Brain (organoid and tissue), 16 donors: ENCODE measurements at places on chromosomes 5 and 9.

DNA sequence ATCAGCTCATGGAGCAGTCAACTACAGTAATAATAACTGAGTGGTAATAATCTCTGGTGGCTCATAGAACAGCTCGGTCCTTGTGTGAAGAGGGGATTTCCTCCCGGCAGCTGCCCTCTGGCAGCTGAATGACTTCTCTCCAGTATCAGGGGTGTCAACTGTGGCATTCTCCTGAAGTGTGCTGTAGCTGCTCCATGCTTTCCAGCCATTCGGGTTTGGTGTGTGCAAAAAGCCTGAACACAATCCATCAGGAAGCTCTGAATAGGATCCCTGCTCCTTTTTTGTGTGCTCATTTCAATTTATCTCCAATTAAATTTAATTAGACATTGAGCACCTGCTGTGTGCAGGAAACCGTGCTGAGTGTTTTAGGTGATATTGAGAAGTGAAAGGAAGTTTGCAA, 59.8 kb upstream of the BARX1 start:
- DNase-seq, result peak; percentile 19

DNA sequence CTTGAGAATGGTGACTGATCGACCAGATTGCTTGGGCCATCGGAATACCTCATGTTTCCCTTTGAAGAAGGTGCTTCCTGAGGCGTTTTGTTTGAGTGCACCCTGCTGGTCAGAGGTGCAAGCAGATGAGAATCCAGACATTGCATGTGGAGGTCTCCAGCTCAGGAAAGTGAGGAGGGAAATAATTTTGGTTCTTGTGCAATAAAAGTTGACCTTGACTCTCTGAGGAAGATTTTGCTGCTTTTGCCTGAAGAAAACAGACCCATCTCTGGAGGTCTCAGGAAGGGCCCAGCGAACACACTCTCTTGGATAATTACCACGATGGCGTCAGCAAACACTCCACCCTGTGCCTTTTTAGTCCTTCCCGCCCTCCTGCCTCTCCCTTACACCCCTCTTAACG, 69.7 kb downstream of the GRAMD2B start:
- DNase-seq, result no peak

GRCh38 chr5:147113967-147114366, 120.9 kb upstream of the STK32A start:
- DNase-seq, result no peak

DNA sequence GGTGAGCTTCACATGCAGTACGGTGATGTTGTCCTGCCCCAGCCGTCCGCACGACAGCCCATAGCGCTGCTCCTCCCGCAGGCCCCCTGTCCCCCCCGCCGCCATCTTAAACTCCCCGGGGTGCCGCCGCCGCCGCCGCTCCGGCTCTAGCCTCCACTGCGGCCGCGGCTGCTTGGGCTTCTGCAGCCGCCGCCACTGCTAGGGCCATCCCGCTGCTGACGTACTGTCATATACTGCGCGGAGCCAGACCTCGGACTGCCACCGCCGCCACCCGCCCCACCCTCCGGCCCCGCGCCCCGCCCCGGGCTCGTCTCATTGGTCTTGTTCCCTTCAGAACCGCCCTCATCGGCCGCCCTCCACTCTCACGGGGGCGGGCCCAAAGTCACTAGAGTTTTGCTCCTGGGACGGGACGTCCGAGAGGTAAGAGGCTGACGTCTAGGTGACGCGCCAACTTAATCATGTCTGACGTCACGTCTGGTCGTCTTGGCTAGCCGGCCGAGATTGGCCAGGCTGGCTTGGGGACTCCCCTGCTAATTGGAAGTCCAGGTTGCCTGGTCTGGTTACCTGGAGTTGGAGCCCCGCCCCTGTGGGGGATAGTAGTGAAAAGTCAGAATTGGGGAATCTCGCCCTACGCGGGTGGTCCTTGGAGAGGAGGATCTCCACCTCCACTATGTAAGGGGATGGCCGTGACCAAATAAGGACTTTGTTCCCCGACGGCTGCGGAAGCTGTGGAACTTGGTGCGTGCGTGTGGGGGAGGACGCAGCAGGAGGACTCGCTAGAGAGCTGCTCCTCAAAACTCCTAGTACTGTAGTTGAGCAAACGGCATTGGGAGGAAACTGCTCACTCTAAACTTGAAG, at the start of gene ELL2:
TSS of gene ELL2 (minus strand) at position 235 of the 858 bp plus-strand sequence. CDS start at position 105, 130 bp downstream.
- peak; percentile 87 for DNase-seq

DNA sequence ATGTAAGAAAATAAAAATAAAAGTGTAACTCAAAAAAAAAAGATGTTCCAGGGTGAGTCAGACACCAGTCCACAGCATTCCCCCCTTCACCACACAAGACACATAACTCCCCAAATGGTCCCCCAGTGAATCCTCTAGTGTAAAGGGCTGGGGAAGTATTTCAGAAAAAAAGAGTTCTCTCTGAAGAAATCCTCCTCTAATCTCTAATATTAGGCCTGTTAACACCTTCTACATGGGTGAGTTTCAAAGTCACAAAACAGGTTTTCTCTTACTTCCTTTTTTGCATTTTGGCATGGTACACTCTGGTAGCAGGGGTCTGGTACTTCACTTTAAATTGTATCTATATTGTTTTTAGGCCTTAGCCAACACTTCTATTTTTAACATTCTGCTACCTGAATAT, 28.2 kb downstream of the RNF145 start:
- DNase-seq, result no peak

DNA sequence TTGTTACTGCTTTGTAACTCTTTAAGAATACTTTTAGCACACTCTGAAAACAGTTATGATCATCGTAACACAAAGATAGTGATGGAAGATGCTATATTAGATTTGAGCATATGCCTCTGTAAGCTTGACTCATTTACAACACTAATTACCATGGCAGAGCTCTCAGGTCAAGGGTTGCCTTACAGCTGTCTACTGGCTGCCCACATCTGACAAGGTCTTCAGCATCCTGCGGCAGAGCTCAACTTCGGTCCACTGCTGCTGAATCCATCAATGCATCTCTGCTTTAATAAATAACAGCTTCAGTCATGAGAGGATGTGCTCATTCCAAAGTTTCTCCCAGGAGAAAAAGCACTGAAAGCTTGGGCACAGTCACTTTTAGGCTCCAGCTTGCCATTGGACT, 449.4 kb downstream of the RASEF start:
- no peak for DNase-seq

GRCh38 chr5:159324102-159324755, 6.1 kb downstream of the IL12B start:
- no peak for DNase-seq

- DNase-seq, result no peak
Measured at GRCh38 chr9:89939626-89940292, 334.9 kb downstream of the GADD45G start.

DNA sequence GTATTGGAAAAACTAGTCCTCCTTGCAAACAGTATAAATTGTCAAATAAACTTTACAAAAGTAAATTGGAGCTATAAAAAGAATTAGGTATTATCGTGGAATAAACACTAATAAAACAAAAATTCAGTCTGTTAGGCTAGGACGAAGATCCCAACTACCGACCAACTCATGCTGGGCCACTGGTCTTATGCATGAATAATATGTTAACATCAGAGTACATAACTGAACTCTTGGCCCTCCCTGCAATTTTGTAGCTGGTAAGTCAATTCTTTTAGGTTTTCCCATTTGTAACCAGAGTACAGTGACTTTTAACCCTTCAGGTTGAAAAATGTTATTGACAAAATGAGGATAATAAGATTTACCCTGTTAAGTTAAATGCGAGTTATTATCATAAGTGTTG, 428.7 kb downstream of the BNC2 start:
- no peak for DNase-seq

DNA sequence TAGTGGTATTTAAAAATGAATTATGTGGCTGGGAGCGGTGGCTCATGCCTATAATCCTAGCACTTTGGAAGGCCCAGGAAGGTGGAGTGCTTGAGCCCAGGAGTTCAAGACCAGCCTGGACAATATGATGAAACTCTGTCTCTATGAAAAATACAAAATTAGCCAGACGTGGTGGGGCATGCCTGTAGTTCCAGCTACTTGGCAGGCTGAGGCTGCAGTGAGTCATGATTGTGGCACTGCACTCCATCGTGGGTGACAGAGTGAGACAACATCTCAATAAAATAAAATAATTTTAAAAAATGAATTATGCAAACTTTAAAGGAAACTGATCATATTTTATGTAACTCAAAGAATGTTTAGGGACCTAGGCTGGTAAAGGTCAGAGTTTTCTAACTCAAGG, 310.8 kb upstream of the DMRT1 start:
- DNase-seq, result no peak

DNA sequence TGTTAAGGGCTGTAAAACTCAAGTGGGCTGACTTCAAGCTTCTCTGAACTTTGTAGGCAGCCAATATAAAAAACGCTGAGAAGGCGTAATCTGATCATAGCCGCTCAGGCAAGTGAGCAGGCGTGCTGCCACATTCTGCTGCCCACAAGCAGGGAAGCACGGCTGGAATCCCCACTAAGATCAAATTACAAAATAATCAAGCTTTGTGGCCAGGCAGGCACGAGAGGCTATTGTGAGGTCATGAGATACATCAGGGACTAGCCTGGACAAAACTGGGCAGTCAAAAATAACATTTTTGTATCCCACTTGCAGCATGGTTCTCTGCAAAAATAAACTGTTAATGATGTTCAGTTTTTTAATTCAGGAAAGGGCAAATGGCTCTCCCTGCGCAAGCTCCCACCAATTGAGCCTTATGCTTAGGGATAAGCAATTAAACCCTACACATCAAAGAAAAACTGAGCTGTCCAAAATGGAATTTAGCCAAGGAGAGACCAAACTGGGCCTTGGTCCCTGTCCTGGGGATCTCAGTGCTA, 64.0 kb downstream of the POU5F2 start:
- DNase-seq, result peak; percentile 56

DNA sequence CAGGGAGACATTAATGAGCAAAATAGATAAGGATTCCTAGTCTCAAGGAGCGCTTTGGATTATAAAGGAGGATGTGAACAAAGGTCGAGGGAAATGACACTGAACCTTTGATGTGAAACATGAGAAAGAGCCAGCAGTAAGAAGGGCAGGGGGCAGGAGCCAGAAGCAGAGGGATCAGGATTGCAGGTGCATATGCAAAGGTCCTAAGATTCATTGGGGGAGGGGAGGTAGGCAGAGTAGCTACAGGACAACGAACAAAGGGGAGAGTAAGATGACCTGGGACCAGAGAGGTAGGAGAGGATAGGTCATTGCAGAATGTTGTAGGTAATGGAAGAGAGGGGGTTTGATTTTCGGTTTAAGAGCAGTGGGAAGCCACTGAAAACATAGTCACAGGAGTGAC, 129.2 kb upstream of the TRPM3 start:
- no peak for DNase-seq

DNA sequence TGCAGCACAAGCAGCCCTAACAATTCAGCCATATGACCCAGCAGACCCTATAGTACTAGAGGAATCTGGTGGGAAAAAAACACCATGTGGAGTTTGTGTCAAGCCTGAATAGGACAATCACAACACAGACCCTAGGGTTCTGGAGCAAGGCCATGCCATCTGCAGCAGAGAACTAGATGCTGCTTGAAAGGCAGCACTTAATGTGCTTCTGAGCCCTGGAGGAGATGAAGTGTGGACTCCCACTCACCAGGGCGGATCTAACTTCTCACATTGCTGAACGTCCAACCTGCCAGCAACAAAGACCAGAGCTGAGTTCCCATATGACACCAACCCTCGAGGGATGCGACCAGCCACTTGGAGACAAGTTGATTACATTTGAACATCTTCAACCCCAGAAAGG, 43.2 kb downstream of the GABBR2 start:
- DNase-seq, result peak; percentile 25

DNA sequence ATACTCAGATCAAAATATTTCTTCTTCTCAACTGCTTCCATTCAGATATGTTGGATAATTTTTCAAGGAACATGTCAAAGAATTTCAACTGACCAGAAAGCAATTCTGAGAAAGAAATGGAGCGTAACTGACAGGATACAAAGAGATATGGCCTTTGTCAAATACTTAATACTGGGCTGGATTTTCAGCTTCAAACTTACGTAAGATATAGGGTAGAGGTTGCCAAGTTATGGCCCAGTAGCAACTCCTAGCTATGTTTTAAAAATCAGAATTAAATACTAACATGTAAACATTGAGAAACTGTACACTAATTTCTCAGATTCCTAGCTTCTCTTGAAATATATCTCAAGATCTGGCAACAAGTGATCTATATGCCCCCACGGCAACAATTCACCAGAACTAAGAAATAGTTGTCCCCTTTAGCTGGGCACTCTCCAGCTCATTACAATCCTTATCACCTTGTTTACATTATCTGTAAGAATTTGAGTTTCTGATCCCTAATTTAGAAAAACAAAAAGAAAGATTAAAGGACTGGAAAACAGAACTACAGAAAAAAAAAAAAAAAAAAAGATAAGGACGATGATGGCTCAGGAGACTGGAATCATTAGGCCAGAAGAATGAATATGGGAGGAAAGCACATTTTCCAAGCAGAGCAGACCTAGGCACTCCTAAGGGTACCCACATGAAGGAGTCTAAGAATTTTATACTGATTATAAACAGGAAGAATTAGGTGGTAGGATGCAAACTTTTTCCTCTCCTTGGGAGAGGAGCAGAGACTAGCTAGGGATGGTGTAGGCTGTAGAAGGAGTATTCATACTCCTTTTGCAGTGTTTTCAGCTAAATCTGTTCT, 23.0 kb downstream of the INIP start:
- DNase-seq, result no peak

- no peak for DNase-seq
Measured at GRCh38 chr9:101229606-101230005, 155.2 kb downstream of the BAAT start.

GRCh38 chr9:124414612-124415011, 630 bp downstream of the PSMB7 start:
- no peak for DNase-seq

GRCh38 chr5:123278284-123278683, 144.9 kb downstream of the CEP120 start:
- no peak for DNase-seq

DNA sequence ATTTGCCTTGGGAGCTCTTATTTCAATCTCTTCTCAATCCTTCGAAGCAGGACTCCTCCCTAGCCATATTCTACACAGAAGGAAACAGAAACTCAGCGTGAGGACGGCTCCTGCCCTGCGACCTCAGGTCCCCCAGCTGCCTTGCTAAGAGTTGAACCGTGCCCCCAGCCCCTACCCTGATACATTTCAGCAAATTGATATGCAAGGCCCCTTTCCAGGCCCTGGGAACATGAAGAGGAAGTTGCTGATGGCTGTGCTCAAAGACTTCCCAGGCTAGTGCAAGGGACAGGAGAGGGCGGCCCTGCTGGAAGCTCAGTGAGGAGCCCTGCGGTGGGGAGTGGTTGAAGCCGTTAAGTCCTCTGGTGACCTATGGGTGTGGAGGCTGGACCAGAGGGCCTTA, 41.5 kb downstream of the BOD1 start:
- DNase-seq, result no peak

GRCh38 chr9:95225076-95225725, 92.3 kb downstream of the FANCC start:
- no peak for DNase-seq

DNA sequence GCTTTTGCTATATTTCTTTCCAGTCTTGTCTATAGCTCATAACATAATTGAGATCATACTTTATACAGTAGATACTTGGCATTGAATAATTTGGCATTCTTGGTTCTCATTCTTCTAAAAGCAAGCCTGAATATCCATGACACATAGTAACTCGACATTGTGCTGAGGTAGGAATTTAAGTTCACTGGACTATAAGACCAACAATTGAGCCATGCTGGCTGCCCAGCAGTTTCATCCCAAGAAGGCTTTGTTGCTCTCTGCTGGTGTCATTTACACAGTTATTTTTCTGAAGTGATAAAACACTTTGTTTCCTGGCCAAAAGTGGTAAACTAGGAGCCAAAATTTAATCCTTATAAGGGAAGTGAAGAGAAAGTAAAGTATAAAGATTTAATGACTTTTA, 192.0 kb downstream of the ADAMTSL1 start:
- DNase-seq, result no peak
